Muscle of leg (tissue), 16 donors: ENCODE measurements at places on chromosomes 11 and 22. TPM values are rescaled to one million over a fixed set of nuclear protein-coding genes. Genes with fewer than 3 reads are reported as not detected.
A peak's percentile ranks its signal among the peaks of the same experiment; 100 is the strongest.

DNA sequence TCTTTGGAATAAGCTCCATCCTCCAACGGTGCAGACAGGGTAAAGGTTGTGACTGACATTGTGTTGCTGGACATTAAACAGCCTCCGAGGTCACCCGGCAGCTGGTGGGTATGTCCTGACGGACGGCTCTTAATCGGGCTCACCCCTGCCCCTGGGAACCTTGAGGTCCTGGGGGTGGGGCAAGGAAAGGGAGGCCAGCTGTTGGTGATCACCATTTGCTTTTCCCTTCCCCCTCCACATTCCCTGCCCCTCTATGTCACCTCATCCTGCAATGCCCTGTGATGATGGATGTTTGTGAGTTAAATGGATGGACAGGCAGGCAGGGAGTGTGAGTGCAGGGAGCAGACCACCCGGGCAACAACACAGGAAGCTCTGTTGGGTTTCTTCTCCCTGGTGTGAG lies 26.3 kb downstream of the APLNR start:
- H3K4me3 ChIP-seq = no peak overlapping the region
- H3K27me3 ChIP-seq = no peaks in the 10 kb centered on the region
- no peaks in the 10 kb centered on the region for H3K36me3 ChIP-seq
- peak; percentile 32 for DNase-seq

- no peaks in the 10 kb centered on the region for H3K27me3 ChIP-seq
- no peaks in the 10 kb centered on the region for H3K4me1 ChIP-seq
- no peak overlapping the region for H3K27ac ChIP-seq
Measured at GRCh38 chr11:43010042-43010441, 301.8 kb upstream of the API5 start.

DNA sequence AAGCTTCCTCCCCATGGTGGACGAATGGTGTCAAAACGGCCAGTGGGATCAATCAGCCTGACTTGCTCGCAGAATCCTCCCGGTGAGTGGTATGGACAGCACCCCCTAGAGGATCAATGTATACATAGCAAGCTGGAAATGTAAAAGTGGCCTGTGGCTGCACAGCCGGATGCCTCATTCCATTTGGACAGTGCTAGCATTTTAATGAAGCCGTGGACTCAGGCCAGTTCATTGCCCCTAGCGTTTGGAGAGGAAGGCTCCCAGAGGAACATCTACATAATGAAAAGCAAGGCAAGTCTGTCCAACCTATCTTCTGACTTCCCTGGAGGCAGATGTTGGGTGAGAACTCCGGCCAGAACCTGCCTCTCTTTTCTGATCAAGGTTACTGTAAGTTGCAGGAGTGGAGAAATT lies 942.3 kb downstream of the NTM start:
- no peaks in the 10 kb centered on the region for H3K4me1 ChIP-seq
- no peak overlapping the region for H3K27ac ChIP-seq
- no peak for DNase-seq
- no peaks in the 10 kb centered on the region for H3K36me3 ChIP-seq
- H3K27me3 ChIP-seq = no peaks in the 10 kb centered on the region

GRCh38 chr11:38252620-38253019 lies 1654.6 kb upstream of the RAG2 start:
- no peak for DNase-seq
- H3K27me3 ChIP-seq = no peaks in the 10 kb centered on the region
- no peaks in the 10 kb centered on the region for H3K4me1 ChIP-seq
- no peak overlapping the region for H3K4me3 ChIP-seq
- no peaks in the 10 kb centered on the region for H3K36me3 ChIP-seq
- no peak overlapping the region for H3K27ac ChIP-seq

DNA sequence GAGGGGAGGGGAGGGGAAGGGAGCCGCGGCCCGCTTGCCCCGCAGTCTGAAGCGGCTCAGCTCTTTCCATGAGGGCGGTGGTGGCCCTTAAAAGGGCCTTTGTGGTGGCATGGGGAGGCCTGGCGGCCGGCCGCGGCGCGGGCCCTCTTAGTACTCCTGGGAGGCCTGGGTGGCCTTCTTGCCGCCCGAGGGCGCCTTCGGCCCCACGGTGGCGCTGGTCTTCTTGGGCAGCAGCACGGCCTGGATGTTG lies 6.9 kb downstream of the DPAGT1 start:
- peaks cover 27% of the 10 kb centered on the region for H3K4me1 ChIP-seq
- peak; percentile 84 for DNase-seq
- H3K4me3 ChIP-seq = peak overlapping the region; percentile 81
- H3K27ac ChIP-seq = peak overlapping the region; percentile 93
- H3K36me3 ChIP-seq = peaks cover 47% of the 10 kb centered on the region

DNA sequence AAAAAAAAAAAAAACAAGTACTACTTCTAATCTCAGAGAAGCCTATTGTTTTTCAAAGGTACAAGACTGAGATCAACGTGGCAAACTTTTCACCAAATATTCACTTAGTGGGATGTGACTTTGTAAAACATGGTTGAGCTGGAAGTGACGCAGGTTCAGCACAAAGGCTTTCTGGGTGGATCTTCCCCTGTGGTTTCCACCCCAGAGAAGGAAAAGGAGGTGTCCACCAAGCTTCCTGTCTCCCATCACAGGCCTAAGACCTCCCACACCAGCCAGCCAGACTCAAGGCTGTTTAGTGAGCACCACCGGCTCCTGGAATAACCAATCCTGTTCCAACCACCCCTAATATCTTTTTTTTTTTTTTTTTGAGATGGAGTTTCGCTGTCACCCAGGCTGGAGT lies 5.7 kb downstream of the TMEM184B start:
- peak overlapping the region; percentile 69 for H3K27ac ChIP-seq
- peaks cover 50% of the 10 kb centered on the region for H3K36me3 ChIP-seq
- H3K4me1 ChIP-seq = peaks cover 50% of the 10 kb centered on the region

- H3K27ac ChIP-seq = no peak overlapping the region
- peaks cover 98% of the 10 kb centered on the region for H3K36me3 ChIP-seq
- no peaks in the 10 kb centered on the region for H3K27me3 ChIP-seq
- no peak overlapping the region for H3K4me3 ChIP-seq
Measured at GRCh38 chr22:20110359-20110985, 5.4 kb upstream of the RANBP1 start.

DNA sequence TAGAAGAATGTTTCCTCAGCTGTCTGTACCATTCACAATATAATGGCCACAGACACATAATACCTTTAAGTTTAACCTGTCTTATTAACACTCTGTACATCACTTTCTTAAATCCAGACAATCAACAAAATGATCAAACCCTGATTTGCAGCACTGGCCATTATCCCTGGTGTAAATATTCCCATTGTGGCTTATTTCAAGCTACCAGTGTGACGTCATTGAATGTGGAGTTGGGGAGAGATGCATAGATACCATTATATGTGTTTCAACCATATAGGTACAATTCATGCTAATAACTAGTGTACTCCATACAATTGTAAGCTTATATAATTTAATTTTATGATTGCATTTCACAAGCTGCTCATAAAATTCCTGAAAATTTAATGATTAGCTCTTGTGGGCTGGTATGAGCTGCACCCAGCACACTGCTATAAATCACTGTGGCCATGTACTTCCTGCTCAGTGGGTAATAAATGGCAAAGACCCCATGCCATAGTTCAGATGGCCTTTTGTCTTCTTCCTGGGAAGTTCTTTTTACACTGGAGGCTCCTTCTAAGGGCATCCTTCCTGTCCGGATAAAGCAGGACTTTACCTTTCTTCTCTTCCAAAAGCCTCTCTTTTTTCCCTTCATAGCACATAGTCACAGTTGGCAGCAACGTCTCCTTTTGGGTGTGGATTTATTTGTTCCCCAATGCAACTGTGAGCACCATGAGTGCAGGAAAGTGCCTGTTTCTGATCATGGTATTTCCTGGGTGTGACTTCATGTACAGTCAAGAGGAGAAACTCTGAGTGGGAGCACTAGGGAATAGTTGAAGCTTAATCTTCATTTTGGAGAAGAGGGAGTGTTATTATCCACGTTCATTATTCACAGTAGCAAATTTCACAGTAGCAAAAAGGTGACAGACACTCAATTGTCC lies 87.8 kb downstream of the MIAT start:
- H3K4me1 ChIP-seq = no peaks in the 10 kb centered on the region
- H3K27ac ChIP-seq = no peak overlapping the region
- no peak for DNase-seq
- no peaks in the 10 kb centered on the region for H3K36me3 ChIP-seq
- no peaks in the 10 kb centered on the region for H3K27me3 ChIP-seq
- H3K4me3 ChIP-seq = no peak overlapping the region

GRCh38 chr22:41152902-41153301 lies 52.2 kb upstream of the L3MBTL2 start:
- no peak for DNase-seq
- no peaks in the 10 kb centered on the region for H3K4me1 ChIP-seq
- peaks cover 82% of the 10 kb centered on the region for H3K36me3 ChIP-seq
- no peaks in the 10 kb centered on the region for H3K27me3 ChIP-seq
- H3K27ac ChIP-seq = no peak overlapping the region

GRCh38 chr11:126716456-126717083 lies 284.0 kb downstream of the KIRREL3 start:
- H3K27ac ChIP-seq = no peak overlapping the region
- H3K4me1 ChIP-seq = peaks cover 4% of the 10 kb centered on the region
- DNase-seq = peak; percentile 38
- peaks cover 35% of the 10 kb centered on the region for H3K27me3 ChIP-seq

GRCh38 chr11:2295971-2296912 lies 5.5 kb downstream of the C11orf21 start:
- DNase-seq = no peak
- H3K4me1 ChIP-seq = peaks cover 6% of the 10 kb centered on the region
- no peak overlapping the region for H3K27ac ChIP-seq
- H3K27me3 ChIP-seq = no peaks in the 10 kb centered on the region
- no peak overlapping the region for H3K4me3 ChIP-seq
- H3K36me3 ChIP-seq = no peaks in the 10 kb centered on the region

- peak; percentile 41 for DNase-seq
- H3K36me3 ChIP-seq = no peaks in the 10 kb centered on the region
- no peak overlapping the region for H3K4me3 ChIP-seq
- H3K27me3 ChIP-seq = no peaks in the 10 kb centered on the region
Measured at GRCh38 chr11:9615031-9615451, 41.6 kb downstream of the WEE1 start.

- DNase-seq = no peak
- peaks cover 62% of the 10 kb centered on the region for H3K36me3 ChIP-seq
- no peaks in the 10 kb centered on the region for H3K27me3 ChIP-seq
- H3K4me1 ChIP-seq = no peaks in the 10 kb centered on the region
Measured at GRCh38 chr11:119130662-119131061, 9.3 kb downstream of the HINFP start.

DNA sequence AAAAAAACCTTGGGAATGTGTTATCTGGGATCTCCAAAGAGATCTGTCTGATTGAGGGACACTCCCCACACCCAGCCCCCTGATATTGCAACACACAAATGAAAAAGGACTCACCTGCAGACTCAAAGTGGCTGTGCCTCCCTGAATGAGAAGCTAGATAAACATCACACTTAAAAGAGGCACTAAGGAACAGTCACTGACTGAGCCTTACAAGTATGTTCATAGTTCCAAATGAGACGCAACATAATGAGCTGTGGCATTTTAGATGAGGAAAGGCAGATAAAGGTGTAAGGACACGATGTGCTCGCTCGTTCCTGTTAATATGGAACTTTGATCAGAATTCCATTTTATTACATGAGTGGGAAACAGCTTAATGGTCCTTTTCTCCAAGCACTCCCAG lies 21.0 kb upstream of the CFAP300 start:
- H3K27ac ChIP-seq = no peak overlapping the region
- DNase-seq = no peak
- H3K36me3 ChIP-seq = no peaks in the 10 kb centered on the region
- no peaks in the 10 kb centered on the region for H3K4me1 ChIP-seq
- no peak overlapping the region for H3K4me3 ChIP-seq

DNA sequence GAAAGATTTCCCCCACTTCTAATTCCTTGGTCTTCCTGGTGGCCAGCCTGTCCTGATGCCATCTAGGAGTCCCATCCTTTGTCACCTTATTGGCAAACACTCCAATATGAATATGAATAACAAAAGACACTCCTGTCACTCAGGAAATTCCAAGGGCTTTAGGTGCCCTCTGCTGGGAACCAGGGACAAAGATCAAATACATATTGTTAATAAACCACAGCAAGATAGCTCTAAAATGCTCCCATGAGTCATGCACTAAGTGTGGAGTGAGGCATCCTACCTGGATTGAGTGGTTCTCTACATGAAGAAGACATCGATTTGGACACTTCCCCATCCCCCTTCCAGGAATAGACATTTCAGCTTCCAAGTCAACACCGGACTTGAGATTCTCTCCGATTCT lies 823.6 kb downstream of the TBC1D22A start:
- H3K27ac ChIP-seq = no peak overlapping the region
- no peaks in the 10 kb centered on the region for H3K4me1 ChIP-seq
- no peak overlapping the region for H3K4me3 ChIP-seq

GRCh38 chr11:17801166-17801565 lies 66.6 kb downstream of the KCNC1 start:
- H3K27ac ChIP-seq = no peak overlapping the region
- H3K36me3 ChIP-seq = no peaks in the 10 kb centered on the region
- DNase-seq = no peak
- no peaks in the 10 kb centered on the region for H3K27me3 ChIP-seq
- peaks cover 4% of the 10 kb centered on the region for H3K4me1 ChIP-seq

- H3K4me1 ChIP-seq = peaks cover 29% of the 10 kb centered on the region
- peaks cover 22% of the 10 kb centered on the region for H3K36me3 ChIP-seq
- H3K4me3 ChIP-seq = no peak overlapping the region
Measured at GRCh38 chr22:50252082-50253045, 1.3 kb upstream of the HDAC10 start.

GRCh38 chr11:121863126-121863525 lies 252.9 kb downstream of the BLID start:
- no peak overlapping the region for H3K27ac ChIP-seq
- H3K36me3 ChIP-seq = no peaks in the 10 kb centered on the region
- peaks cover 2% of the 10 kb centered on the region for H3K4me1 ChIP-seq
- DNase-seq = no peak
- H3K27me3 ChIP-seq = no peaks in the 10 kb centered on the region

- H3K27ac ChIP-seq = no peak overlapping the region
- peaks cover 37% of the 10 kb centered on the region for H3K36me3 ChIP-seq
- no peak for DNase-seq
- H3K27me3 ChIP-seq = no peaks in the 10 kb centered on the region
- H3K4me1 ChIP-seq = peaks cover 16% of the 10 kb centered on the region
Measured at GRCh38 chr11:3046190-3046589, 11.0 kb downstream of the CARS1 start.

Gene NEFH
- 5.1 TPM for polyA plus RNA-seq

Gene C11orf65
- polyA plus RNA-seq = 0.60 TPM

Gene OVCH2
- polyA plus RNA-seq = not detected

Gene LRRC56
- 3.8 TPM for polyA plus RNA-seq

Gene LIPT2
- polyA plus RNA-seq = 2.5 TPM

Gene CCDC87
- polyA plus RNA-seq = 0.15 TPM

Gene APOBEC3A
- polyA plus RNA-seq = not detected

Gene GAL
- polyA plus RNA-seq = 0.53 TPM
